ENCODE measurements at places on chromosomes 6 and 20.

- H3K27me3 ChIP-seq = no peaks in the 10 kb centered on the region
- H3K36me3 ChIP-seq = no peaks in the 10 kb centered on the region
- H3K27ac ChIP-seq = no peak overlapping the region
- H3K4me1 ChIP-seq = peaks cover 17% of the 10 kb centered on the region
Measured at GRCh38 chr6:56759521-56759920, 116.8 kb upstream of the DST start.

DNA sequence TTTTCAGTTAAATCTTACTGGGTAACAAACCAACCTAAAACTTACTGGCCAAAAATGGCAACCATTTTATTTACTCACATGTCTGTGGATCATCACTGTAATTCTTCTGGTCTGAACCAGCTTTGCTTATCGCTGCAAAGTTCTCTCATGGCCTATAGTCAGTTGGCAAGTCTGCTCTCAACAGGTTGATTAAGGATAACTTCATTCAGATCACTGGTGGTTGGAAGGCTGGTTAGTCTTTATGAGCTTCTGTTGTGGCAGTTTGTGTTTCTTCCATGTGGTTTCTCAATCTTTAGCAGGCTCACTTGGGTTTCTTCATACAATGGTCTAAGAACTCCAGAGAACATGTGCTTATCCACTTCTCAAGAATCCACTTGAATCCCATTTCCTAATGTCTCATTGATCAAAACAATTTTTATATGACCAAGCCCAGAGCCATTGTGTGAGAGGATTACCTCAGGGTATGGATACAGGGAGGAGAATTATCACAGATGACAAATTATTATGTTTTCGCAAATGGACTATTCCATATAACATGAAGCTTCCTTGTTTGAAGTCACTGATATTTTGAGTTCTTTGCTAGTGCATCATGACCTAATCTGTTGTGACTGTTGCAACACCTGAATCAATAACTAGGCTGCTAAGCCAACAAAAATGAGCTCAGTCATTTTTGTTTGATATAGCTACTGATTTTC lies 155.4 kb upstream of the BMP2 start:
- H3K4me1 ChIP-seq = no peaks in the 10 kb centered on the region
- H3K27ac ChIP-seq = no peak overlapping the region
- H3K36me3 ChIP-seq = no peaks in the 10 kb centered on the region
- H3K27me3 ChIP-seq = no peaks in the 10 kb centered on the region
- H3K4me3 ChIP-seq = no peak overlapping the region

- DNase-seq = no peak
- no peak overlapping the region for H3K4me3 ChIP-seq
- H3K4me1 ChIP-seq = no peaks in the 10 kb centered on the region
- no peak overlapping the region for H3K27ac ChIP-seq
Measured at GRCh38 chr6:39924283-39924682, 10.0 kb downstream of the MOCS1 start.

DNA sequence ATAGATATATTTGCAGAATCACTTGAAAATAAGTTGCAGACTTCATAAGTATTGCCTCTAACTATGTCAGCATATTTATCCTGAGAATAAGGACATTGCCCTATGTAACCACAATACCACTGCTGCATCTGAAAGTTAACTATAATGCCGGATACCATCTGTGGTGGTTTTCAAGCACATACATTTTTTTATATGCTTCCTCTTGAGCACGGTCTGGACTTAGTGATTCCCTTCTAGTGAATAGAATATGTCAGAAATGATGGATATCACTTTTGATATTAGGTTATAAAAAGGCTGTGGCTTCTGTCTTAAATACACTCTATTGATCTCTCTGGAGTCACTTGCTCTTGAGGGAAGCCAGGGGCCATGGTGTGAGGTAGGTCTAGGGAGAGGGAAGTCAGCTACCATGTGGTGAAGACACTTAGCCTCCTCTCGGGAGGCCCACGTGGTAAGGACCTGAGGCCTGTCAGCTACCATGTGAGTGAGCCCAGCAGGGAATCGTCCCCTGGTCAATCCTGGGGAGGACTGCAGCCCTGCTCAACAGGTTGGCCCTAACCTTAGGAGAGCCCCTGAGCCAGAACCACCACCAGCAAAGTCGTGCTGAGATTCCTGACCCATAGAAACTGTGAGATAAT lies 57.5 kb downstream of the CCDC170 start:
- no peaks in the 10 kb centered on the region for H3K27me3 ChIP-seq
- H3K4me3 ChIP-seq = no peak overlapping the region
- no peak overlapping the region for H3K27ac ChIP-seq
- H3K36me3 ChIP-seq = no peaks in the 10 kb centered on the region
- no peak for DNase-seq

- peaks cover 29% of the 10 kb centered on the region for H3K27me3 ChIP-seq
- H3K4me3 ChIP-seq = no peak overlapping the region
- H3K4me1 ChIP-seq = no peaks in the 10 kb centered on the region
- no peaks in the 10 kb centered on the region for H3K36me3 ChIP-seq
- DNase-seq = no peak
Measured at GRCh38 chr6:168131464-168132415, 52.7 kb upstream of the FRMD1 start.

GRCh38 chr6:151209071-151209831 lies 30.5 kb upstream of the AKAP12 start:
- DNase-seq = no peak
- H3K4me3 ChIP-seq = no peak overlapping the region
- no peaks in the 10 kb centered on the region for H3K36me3 ChIP-seq
- H3K27me3 ChIP-seq = no peaks in the 10 kb centered on the region
- peaks cover 6% of the 10 kb centered on the region for H3K4me1 ChIP-seq

GRCh38 chr6:115819506-115819905 lies 241.2 kb downstream of the FRK start:
- no peak overlapping the region for H3K4me3 ChIP-seq
- no peak overlapping the region for H3K27ac ChIP-seq
- H3K36me3 ChIP-seq = no peaks in the 10 kb centered on the region
- no peak for DNase-seq
- H3K27me3 ChIP-seq = no peaks in the 10 kb centered on the region

GRCh38 chr20:38790200-38791053 lies 15.1 kb upstream of the PPP1R16B start:
- H3K27me3 ChIP-seq = no peaks in the 10 kb centered on the region
- H3K4me3 ChIP-seq = no peak overlapping the region
- H3K27ac ChIP-seq = no peak overlapping the region

GRCh38 chr6:111832833-111833418 lies 40.3 kb downstream of the FYN start:
- H3K36me3 ChIP-seq = no peaks in the 10 kb centered on the region
- H3K4me1 ChIP-seq = peaks cover 15% of the 10 kb centered on the region
- no peaks in the 10 kb centered on the region for H3K27me3 ChIP-seq
- H3K27ac ChIP-seq = peak overlapping the region; percentile 0
- H3K4me3 ChIP-seq = no peak overlapping the region
- no peak for DNase-seq

DNA sequence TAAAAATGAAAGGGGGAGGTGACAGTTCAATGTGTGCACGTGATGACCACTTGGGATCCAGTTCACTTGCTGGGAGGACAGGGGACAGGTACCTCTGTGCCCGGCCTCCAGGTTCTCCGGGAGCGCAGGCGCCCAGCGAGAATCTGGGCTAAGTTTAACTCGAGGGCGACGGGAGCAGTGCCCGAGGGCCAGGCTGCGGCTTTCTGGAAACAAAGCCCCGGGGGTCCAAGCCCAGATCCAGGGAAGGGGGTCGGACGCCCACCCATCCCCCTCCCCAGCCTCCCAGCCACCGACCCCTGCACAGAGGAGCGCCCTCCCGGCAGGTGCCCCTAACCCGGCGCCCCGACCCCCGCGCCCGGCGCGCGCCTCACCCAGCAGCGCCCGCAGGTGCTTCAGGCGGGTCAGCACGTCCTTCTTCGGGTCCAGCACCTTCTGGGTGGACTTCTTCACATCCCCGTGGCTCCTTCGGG lies 405 bp downstream of the RALGAPA2 start:
- no peak for DNase-seq
- peaks cover 4% of the 10 kb centered on the region for H3K4me1 ChIP-seq
- H3K4me3 ChIP-seq = peak overlapping the region; percentile 71
- H3K36me3 ChIP-seq = no peaks in the 10 kb centered on the region

- DNase-seq = no peak
- no peak overlapping the region for H3K27ac ChIP-seq
- H3K4me1 ChIP-seq = peaks cover 6% of the 10 kb centered on the region
- H3K27me3 ChIP-seq = peaks cover 37% of the 10 kb centered on the region
- no peaks in the 10 kb centered on the region for H3K36me3 ChIP-seq
- H3K4me3 ChIP-seq = no peak overlapping the region
Measured at GRCh38 chr6:29558439-29559079, 973 bp downstream of the UBD start.

- H3K27ac ChIP-seq = no peak overlapping the region
- H3K27me3 ChIP-seq = peaks cover 39% of the 10 kb centered on the region
- H3K4me1 ChIP-seq = no peaks in the 10 kb centered on the region
- no peak for DNase-seq
- H3K4me3 ChIP-seq = no peak overlapping the region
- no peaks in the 10 kb centered on the region for H3K36me3 ChIP-seq
Measured at GRCh38 chr20:64144144-64144912, 19.9 kb upstream of the MYT1 start.

DNA sequence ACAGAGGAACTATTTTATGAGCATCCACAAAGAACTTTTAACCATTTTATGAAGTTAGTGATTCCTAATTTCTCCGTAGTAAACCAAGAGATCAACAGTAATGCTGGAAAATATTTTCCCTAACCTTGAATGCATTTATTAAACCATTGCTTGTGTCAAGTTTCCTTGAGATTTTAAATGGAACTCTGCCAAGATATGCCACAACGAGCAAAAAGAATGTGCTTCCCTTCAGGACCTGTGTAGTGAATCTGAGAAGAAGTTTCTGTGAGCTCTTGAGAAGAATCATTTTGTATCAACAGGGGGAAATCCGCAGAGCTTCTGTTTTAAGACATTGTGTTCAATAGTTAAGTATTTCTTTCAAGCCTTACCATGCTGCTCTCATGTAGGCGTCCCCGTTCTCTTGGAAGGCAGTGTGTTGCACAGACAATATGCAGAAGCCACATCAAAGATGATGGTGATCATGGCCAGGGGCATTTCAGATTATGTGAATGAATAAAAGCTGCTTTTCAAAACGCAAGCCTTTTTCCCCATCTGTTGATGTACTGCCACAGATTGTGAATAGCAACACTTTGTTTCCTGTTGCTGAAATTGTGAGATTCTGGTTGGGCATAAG lies 439.8 kb downstream of the BMP2 start:
- no peaks in the 10 kb centered on the region for H3K4me1 ChIP-seq
- DNase-seq = no peak
- H3K27me3 ChIP-seq = no peaks in the 10 kb centered on the region
- H3K36me3 ChIP-seq = no peaks in the 10 kb centered on the region

DNA sequence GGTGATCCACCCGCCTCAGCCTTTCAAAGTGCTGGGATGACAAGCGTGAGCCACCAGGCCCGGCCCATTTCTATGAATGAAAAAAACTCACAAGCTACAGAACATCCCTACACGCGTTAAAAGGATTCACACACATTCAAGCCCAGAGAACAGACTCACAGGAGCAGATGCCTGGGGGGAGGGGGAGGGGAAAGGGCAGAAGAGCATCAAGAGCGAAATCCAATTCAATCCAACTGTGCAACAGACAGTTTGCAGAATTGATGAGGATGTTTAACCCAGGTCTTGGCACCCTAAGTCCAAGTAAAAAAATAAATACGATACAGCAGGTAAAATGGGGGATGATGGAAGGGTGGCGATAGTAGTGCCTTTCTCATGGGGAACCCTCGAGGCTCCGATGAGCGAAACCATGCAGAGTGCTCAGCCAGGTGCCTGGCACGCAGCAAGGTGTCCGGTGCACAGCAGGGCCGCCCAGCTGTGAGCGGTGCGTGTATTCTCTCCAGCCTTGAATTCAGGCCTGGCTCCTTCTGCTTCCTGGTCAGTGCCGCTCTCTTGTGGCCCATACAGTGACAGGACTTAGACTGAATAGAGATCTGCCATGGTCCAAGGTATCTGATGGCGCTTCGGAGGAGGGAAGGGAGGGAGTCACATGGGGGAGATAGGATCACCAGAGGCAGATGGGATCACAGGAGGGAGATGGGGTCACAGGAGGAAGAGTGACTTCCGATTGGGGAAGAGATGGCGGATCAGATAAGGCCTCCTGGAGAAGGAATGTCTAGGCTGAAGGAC lies 35.4 kb upstream of the ANGPT4 start:
- no peaks in the 10 kb centered on the region for H3K4me1 ChIP-seq
- no peak for DNase-seq
- no peaks in the 10 kb centered on the region for H3K36me3 ChIP-seq

DNA sequence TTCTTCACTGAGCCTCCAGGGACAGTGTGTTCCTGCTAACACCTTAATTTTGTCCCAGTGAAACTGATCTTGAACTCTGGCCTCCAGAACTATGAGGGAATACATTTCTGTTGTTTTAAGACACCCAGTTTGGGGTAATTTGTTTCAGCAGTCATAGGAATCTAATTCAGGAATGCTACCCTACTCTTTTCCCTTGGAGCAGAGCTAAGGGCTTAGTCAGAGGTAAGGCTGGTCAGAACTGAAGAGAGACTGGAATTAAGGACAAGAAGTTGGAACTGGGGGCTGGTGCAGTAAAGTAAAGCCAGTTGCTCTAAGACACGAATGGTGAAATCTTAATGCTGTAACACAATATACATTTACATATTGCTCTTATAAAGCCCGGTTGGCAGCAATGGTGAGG lies 809.7 kb downstream of the MAFB start:
- H3K4me3 ChIP-seq = no peak overlapping the region
- H3K27ac ChIP-seq = no peak overlapping the region
- H3K27me3 ChIP-seq = no peaks in the 10 kb centered on the region
- DNase-seq = no peak
- H3K36me3 ChIP-seq = no peaks in the 10 kb centered on the region

DNA sequence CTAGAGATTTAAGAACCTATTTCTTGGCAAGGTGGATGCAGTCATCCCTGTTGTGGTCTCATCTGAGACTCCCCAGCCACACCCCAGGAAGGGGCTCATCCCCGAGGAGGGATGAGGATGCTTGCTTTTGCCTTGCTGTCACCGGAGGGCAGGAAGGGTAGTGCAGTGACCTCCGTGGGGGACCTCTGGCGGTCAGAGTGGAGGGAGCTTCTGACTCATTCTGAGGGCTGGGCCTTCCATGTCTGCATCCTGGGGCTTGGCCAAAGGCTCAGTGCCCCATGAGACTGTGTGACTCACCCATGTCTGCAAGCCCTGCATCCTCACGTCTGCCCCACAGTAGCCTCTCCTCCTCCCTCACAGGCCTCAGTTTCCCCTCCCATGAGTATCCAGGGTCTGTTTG lies 38.7 kb downstream of the UQCC2 start:
- H3K36me3 ChIP-seq = no peaks in the 10 kb centered on the region
- H3K4me3 ChIP-seq = no peak overlapping the region
- H3K4me1 ChIP-seq = no peaks in the 10 kb centered on the region
